GM12892 (cell line): ENCODE measurements at places on chromosomes 6 and 20.

- DNase-seq, result no peak
Observed at GRCh38 chr6:128713461-128713860, 169.5 kb upstream of the LAMA2 start.

DNA sequence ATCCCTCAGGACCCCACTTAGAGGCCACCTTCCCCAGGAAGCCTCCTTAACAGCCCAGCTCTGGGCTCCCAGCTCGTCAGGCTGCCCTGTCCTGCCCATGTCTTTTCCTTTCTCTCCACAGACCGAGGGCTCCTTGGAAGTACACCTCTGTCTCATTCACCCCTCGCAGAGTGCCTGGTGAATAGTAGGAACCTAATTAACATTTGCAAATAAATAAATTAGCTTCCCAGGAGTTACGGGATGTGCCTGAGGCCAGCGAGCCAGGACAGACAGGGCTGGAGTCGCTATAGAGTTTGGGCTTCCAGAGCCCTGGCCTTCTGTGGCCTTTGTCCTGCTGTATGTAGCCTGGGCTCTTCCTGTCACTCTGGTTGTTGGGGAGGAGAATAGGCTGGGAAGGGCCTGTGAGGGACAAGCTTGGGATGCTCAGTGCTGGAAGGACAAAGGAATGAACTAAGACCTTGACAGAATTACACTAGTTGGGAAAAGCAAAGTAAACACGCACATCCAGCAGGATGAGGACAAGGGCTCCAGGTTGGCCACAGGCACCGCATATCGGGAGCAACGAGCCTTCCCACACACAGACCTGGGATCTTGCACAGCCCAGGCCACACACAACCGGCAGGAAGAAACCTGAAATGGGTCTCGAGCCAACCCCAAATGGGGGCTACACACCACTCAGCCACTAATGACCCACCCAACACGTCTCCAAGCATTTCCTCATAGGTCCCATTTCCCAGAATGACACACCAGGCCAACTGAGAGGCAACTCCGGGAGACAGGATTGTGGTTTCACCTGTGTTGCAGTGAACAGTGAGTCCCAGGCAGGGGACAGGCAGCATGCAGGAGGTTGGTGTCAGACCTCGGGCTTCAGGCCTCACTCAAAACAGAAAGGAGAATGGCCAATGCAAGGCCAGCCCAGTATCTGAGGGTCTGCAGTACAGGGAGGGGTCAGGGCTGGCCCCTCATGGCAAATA lies 9.7 kb downstream of the MAP1LC3A start:
- no peak for DNase-seq

GRCh38 chr20:40686893-40687292 lies 2.1 kb downstream of the MAFB start:
- DNase-seq, result no peak

GRCh38 chr20:16257813-16258430 lies 315.3 kb downstream of the KIF16B start:
- DNase-seq, result no peak

DNA sequence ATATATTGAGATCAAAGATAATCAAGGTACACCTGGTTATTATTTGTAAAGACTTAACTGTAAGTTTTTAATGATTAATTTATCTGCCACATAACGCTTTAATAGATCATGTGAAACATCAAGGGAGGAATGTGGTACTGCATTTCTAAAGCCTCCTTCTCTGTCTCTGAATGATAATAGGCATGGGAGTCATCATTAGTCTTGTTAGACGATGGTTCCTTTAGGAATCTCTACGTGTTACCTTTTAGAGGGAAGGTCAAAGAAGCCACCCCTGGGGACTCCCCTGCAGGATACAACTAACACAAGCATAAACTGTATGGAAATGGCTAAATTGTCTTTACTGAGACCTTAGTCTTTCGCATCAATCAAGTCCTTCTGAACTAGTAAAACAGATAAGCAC lies 173.6 kb upstream of the MCHR2 start:
- DNase-seq, result no peak
